ENCODE measurements at places on chromosomes 7 and 10.

DNA sequence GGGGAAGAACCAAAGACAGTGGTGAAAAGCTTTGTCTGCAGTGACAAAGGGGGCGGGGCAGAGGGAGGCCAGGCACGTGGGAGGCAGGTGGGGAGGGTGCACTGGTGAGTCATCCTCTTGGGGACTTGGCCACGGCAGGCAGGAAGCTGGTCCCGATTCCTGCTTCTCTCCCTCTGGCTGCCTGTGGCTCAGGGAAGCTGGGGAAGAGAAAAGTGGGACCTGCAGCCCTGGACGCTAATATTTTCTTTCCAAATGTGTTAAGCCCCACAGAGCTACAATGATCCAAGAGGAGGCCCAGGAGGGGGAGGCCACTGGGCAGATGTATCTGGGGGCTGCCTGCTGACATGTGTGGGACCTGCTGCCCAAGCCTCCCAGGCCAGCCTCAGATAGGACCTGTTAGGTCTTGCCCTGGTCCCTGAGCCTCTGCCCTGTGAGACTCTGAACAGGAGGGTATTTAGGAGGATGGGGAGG lies 231.8 kb downstream of the KCNMA1 start:
- DNase-seq = peak; percentile 56

GRCh38 chr10:4527281-4527970 lies 298.6 kb upstream of the AKR1E2 start:
- no peak for DNase-seq

- DNase-seq = no peak
Observed at GRCh38 chr7:141386881-141387280, 164.3 kb upstream of the AGK start.

GRCh38 chr7:122255454-122255853 lies 49.1 kb downstream of the FEZF1 start:
- no peak for DNase-seq
